ENCODE measurements at places on chromosomes 7 and 10. TPM values are rescaled to one million over a fixed set of nuclear protein-coding genes. Genes with fewer than 3 reads are reported as not detected.

DGKB gene
- not detected for total RNA-seq

GNAI1 gene
- 28.8 TPM for total RNA-seq

MRC1 gene
- 0.27 TPM for total RNA-seq

CELF2 gene
- total RNA-seq = 201 TPM

WBP1L gene
- total RNA-seq = 53.3 TPM

GRM8 gene
- not detected for total RNA-seq

FANK1 gene
- total RNA-seq = 1.6 TPM

EBF3 gene
- total RNA-seq = not detected

TRIM73 gene
- total RNA-seq = 21.5 TPM

C10orf53 gene
- total RNA-seq = under 0.01 TPM

SPDYE16 gene
- under 0.01 TPM for total RNA-seq

ZPBP gene
- total RNA-seq = 0.81 TPM
